Colonic mucosa (tissue), 4 donors: ENCODE measurements at places on chromosomes 13 and 19. TPM values are rescaled to one million over a fixed set of nuclear protein-coding genes. Genes with fewer than 3 reads are reported as not detected.

The PSG7 gene
- total RNA-seq, result not detected

The KLK13 gene
- not detected for total RNA-seq

The RXFP2 gene
- not detected for total RNA-seq

The RPL28 gene
- total RNA-seq, result 1,447 TPM

The SIGLEC14 gene
- total RNA-seq, result 1.5 TPM

The FXYD1 gene
- total RNA-seq, result 8.8 TPM

The ZNF99 gene
- total RNA-seq, result not detected

The CD209 gene
- total RNA-seq, result 12.1 TPM

The IZUMO1 gene
- total RNA-seq, result not detected

The KRTDAP gene
- not detected for total RNA-seq

The ZC3H13 gene
- total RNA-seq, result 37.5 TPM

The ZIC5 gene
- 0.10 TPM for total RNA-seq

The CNMD gene
- total RNA-seq, result 0.30 TPM

The PBX4 gene
- 2.3 TPM for total RNA-seq

The GNA15 gene
- 6.6 TPM for total RNA-seq

The DCLK1 gene
- total RNA-seq, result 5.0 TPM

The FBXO17 gene
- total RNA-seq, result 1.7 TPM

The GRIN2D gene
- total RNA-seq, result 0.49 TPM

The ZFP82 gene
- total RNA-seq, result 1.3 TPM

The SYT5 gene
- 3.2 TPM for total RNA-seq

The PNMA8B gene
- 0.27 TPM for total RNA-seq

The SIGLEC12 gene
- total RNA-seq, result 0.15 TPM

The PRODH2 gene
- not detected for total RNA-seq

The BRME1 gene
- 20.0 TPM for total RNA-seq

The NUP58 gene
- 40.7 TPM for total RNA-seq

The RUVBL2 gene
- total RNA-seq, result 151 TPM

The SCEL gene
- total RNA-seq, result 2.3 TPM

The CCDC9 gene
- total RNA-seq, result 37.3 TPM

The TUBA3C gene
- total RNA-seq, result not detected

The CCDC61 gene
- 14.4 TPM for total RNA-seq
